ENCODE measurements at places on chromosomes 11 and 22.

DNA sequence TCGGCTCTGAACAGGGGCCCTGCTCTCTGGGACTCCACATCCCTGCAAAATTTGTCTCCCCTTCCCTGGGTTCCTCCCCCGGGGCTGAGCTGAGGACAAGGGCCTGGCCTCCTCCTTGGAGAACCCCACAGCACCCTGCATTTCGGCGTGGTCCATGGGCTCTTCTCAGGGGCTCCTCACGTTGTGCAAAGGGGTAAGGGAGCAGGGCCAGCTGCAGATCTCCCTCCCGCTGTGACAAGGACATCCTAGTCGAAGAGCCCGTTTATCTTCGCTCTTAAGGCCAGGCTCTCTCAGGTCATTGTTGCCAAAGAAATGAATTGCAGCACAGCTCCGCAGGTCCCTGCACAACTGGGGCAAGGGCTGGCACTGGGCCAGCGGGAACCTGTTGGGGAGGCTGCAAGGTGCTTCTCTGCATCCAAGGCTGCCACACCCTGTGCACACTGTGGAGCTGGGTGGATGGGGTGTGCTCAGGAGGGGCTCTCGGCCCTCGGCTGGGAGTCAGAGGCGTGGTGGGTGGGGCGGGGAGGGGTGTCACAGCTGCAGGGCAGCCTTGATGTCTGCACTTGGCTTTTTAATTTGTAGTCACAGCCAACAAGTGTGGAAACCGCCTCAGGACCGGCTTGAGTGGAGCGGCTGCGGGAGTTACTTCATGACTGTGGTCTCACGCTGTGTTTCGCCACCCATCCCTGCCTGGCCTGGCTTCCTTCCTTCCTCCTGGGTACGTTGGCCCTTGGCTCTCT lies 26.6 kb upstream of the SEPTIN5 start:
- no peak for DNase-seq

- DNase-seq = no peak
Measured at GRCh38 chr11:66700337-66700736, 22.6 kb upstream of the RBM4B start.

- DNase-seq = no peak
Measured at GRCh38 chr22:37880668-37881440, 25.2 kb upstream of the MICALL1 start.

DNA sequence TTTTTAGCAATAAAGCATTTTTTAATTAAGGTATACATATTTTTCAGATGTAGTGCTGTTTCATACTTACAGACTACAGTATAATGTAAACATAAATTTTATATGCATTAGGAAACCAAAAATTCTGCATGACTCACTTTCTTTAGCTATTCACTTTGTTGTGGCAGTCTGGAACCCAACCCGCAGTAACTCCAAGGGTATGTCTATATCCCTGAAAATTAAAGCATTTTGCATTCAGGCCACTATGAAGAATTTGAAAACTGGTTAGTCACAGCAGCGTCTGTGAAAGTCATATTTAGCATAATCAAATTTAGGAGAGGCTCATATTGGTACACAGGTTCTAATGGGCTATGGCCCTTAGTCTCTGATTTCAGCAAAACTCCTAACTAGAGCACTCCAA lies 46.8 kb downstream of the BBOX1 start:
- no peak for DNase-seq

GRCh38 chr11:34566208-34566551 lies 52.6 kb upstream of the ELF5 start:
- no peak for DNase-seq

DNA sequence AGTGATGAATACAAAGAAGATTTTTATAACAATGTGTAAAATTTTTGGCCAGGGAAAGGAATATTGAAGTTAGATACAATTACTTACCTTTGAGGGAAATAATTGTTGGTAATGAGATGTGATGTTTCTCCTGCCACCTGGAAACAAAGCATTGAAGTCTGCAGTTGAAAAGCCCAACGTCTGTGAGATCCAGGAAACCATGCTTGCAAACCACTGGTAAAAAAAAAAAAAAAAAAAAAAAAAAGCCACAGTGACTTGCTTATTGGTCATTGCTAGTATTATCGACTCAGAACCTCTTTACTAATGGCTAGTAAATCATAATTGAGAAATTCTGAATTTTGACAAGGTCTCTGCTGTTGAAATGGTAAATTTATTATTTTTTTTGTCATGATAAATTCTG lies 5.3 kb downstream of the BIRC3 start:
- DNase-seq = no peak

GRCh38 chr11:2144544-2145248 lies 5.5 kb upstream of the IGF2 start:
- no peak for DNase-seq

GRCh38 chr22:19645905-19646304 lies 68.4 kb upstream of the SEPTIN5 start:
- DNase-seq = no peak

DNA sequence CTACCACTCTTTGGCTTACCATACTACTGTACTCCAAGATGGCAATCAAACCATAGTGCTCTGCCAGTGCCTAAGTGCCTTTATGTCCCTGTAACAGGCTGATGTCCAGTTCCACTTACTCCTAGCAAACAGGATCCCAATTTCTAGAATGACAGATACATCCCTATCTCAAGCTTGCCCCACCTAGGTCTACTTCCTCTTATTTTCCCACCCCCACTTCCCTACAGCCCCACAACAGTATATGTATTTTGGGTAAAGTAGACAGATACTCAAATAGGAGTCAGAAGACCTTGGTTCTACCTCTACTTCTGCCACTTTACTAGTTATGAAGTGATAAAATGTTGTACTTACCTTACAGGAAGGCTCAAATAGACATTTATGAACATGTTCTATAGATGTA lies 24.1 kb downstream of the SIK3 start:
- no peak for DNase-seq

GRCh38 chr22:27883656-27884350 lies 35.3 kb downstream of the PITPNB start:
- no peak for DNase-seq

GRCh38 chr22:29877620-29878019 lies 5.4 kb upstream of the MTMR3 start:
- DNase-seq = no peak

DNA sequence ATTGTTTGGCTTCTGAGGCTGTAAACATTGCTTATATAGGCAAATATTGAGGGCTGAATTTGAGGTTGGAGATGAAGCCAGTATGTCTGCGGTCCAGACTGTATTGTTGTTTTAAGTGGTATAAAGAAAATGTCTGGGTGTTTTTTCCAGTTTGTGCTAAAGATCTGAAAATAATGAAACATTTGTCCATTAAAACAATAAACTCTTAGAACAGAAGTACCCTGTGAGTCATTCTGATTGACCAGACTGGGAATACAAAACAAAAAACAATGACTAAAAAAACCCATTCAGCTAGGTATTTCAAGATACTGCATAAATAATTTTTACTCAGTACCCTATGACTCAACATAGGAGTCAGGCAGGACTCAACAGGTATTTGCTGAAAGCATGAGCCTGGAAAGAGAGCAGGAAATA lies 20.4 kb downstream of the ALKBH8 start:
- DNase-seq = no peak

GRCh38 chr11:88439356-88439755 lies 101.8 kb upstream of the CTSC start:
- DNase-seq = no peak

DNA sequence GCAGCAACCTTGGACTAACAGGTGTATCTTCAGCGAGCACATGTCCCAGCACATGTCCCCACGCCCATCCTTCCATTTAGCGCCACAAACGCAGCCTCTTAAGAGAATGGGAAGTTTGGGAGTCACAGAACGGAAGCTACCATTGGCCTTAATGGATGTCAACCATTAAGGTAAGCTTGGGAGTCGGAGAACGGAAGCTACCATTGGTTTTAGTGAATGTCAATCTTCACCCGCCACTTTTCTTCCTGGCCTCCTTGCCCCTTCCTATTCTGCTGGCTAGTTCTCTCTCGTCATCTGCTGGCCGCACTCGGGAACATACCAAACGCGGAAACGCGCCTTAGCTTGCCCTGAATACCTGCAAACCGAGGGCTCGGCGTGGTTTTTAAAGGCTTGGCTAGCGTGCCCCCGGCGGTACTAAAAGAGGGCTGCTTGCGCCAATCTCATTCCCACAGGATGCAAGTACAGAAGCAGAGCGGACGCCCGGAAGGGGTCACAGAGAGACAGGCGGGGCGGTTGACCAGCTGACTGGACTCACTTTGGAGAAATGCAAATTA lies 24.3 kb downstream of the GLYATL1 start:
- no peak for DNase-seq

DNA sequence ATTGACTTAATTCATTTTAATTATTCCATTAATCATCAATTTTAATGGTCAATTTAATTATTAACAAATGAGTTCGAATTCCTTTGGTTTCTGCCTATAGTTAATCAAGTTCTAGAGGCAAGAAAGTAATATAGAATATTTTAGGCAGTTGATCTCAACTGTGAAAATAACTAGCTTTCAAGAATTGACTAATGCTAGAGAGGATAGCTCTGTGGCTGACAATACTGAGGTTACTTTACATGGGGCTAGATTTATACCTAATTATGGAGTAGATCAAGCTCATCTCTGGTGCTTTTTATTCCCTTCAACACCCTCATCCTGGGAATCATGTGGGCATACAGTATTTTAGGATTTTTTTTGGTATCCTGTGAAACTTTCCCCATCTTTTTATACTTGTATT lies 259.4 kb downstream of the GRM5 start:
- DNase-seq = no peak

- no peak for DNase-seq
Measured at GRCh38 chr11:69369945-69370344, 76.0 kb downstream of the MYEOV start.

DNA sequence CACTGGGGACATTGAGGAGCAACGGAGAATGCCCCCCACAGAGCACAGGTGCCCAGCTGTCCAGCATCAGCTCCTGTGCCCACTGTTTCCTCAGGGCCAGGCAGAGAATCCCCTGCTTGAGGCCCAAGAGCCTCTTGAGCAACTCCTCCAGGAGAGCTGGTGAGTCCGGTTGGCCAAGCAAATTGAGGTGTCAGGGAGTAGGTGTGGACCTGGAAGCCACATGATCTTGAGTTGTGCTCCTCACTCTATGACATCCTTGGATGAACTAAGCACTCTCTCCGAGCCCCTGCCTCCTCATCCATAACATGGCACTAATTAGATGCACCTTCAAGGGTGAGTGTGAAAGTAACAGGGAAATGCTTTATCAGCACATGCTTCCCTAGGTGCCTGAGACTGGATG lies 121.3 kb downstream of the DBX1 start:
- no peak for DNase-seq

DNA sequence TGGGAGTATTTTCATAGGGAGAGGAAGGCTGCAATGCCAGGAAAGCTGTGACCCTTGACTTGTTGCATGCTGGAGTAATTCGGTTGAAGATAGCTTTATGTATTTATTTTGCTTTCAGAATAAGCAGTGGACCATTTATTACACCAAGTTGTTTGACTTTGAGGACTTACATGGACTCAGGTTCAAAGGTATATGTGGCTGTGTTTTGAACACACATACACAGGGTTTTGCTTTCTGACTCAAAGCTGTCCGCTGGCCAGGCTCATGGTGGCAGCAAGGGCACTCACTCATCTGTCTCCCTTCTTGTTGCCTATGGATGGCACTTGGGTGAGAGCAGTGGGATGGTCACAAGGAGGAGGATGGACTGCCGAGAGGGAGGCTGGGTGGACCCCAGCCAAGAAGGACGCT lies 6.5 kb downstream of the TIMP3 start:
- no peak for DNase-seq

GRCh38 chr11:75238595-75239440 lies 1.8 kb upstream of the TPBGL start:
- DNase-seq = no peak

DNA sequence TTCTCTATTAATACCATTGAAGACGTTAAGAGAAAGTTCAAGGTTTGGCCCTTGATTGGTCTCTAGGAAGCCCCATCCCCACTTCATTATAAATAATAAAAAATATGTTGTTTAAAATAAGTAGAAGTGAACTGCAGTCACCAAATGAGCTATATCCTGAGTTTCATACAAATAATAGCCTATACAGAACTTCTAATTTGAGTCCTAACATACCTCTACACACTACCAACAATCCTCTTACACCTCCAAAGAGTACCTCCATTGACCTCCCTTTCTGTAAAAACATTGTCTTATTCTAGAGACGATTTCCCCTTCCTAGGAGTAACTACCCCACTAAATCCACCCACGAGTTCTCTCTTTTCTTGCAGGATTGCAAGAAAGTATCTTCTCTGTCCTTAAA lies 7.2 kb upstream of the HBD start:
- no peak for DNase-seq

GRCh38 chr11:69213964-69214363 lies 58.2 kb downstream of the SMIM38 start:
- no peak for DNase-seq

DNA sequence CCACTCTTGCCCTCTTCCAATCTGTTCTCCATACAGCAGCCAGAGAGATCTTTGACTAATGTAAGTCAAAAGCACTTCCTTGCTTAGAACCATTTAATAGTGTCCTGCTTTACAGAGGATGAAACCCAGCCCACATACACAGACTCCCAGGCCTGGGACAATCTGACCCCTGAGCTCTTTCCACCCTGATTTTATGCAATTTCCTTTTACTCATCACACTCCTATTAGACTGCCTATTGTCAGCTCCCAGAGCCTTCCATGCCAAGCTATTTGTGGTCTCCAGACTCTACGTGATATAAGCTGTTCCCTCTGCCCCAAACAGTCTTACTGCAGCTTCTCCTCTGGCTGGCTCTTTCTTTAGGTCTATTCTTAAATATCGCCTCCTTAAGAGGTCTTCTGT lies 28.1 kb downstream of the ME3 start:
- no peak for DNase-seq
